GM03348 (cell line): ENCODE measurements at places on chromosomes 5 and 9.

DNA sequence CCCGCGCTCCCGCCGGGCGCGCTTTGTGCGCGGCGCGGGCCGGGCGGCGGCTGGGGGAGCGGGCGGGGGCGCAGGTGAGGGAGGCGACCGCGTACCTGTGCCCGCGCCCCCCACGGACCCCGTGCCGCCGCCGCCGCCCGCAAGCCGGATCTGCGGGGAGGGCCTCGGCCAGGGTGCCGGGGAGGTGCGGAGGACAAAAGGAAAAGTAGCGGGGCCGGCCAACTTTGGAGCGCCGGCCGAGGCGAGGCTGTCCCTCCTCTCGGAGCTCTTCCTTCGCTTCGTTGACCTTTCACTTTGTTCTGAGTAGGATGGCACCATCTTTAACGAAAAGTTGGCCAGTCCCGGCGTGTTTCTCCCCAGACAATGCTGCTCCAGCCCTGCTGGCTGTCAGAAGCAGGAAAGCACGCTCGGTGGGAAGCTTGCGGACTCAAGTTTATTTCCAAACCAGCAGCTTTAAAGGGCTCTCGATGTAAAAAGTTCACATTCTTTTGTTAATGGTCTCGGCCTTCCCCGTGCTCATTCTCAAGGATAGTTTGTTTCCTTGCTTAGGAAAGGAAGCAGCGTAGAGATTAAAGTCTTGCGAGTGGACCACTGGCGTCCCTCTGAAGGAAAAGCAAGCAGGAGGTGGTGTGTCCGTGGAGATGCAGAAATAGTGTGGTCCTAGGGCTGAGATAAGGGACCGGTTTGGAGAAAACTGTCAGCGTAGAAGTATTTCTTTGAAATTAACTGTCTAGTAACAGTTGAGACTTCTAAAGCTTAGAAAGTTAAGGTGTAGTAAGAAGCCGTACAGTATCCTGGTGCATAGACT is 639 bp downstream of the EHMT1 start:
- DNase-seq = peak; percentile 58

DNA sequence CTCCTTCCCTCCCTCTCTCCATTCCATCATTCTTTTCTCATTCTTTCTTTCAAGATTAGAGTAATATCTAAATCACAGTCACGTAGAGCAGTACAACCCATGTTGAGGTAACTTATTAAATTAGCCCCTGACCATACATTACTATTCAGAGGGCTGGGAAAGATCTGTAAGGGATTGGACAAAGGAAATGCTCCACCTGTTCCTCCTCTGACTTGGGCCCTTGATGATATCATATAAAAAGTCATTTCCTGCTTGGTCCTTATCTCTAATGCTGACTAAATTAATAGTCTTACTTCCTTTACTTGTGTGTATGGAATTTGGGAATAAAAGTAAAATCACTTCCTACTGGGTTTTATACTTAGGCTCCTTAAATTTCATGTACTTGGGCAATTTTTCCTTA is 40.8 kb downstream of the SNX18 start:
- DNase-seq = no peak

- no peak for DNase-seq
These were observed 84.9 kb upstream of the NR3C1 start for GRCh38 chr5:143488381-143488780.

- DNase-seq = no peak
These were observed 47.5 kb upstream of the CPLX2 start for GRCh38 chr5:175823731-175824525.

DNA sequence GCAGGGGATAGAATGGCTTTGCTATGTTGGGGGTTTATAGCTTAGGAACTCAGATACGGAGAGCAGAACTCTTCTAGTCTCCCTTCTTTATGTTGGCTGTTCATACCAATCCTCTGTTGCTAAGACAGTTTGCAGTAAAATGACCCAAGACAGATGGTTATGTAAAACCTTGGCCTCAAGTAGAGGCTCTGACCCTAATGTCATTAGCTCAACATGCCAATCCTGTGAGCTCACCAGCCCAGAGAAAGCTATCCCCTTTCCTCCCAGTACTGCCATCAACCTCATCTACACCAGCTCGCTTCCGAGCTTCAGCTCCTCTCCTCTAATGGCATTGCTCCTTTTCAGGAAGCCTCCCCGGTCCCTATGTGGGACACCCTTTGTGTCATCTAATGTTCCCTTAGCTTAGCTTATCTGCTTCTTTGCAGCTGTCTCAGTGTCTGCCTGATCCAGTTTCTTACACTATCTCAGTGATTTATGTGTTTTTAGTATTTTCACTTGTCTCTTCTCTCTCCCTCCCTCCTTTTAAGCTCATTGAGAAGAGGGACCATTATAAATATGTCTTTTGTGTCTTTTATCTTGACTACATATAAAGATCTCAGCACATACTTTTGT is 281.3 kb upstream of the CLINT1 start:
- peak; percentile 49 for DNase-seq

- no peak for DNase-seq
These were observed 118.0 kb upstream of the IRX2 start for GRCh38 chr5:2869471-2869870.

DNA sequence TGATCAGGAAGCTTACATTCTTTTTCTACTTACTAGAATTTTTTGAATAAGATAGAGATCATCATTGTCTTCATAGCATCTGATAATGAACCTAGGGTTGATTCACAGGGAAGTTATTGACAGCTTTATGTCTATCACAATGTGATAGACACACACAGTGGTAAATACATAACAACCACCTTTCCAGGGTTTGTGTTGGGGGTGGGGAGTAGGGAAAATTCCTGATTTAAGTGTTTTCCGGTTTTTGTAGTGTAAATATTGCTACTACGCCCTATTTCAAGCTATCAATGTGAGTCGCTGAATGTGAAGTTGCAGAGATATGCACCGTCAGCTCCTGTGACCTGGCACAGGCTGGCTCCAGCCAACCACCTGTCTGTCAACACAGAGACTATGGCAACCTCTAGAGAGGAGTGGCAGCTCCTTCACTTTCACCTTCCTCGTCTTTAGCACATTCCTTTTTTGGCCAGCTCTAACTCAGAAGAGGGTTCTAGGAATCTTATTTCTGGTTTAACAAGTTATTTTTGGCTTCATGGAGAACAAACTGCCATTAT is 224.9 kb downstream of the MAT2B start:
- no peak for DNase-seq

DNA sequence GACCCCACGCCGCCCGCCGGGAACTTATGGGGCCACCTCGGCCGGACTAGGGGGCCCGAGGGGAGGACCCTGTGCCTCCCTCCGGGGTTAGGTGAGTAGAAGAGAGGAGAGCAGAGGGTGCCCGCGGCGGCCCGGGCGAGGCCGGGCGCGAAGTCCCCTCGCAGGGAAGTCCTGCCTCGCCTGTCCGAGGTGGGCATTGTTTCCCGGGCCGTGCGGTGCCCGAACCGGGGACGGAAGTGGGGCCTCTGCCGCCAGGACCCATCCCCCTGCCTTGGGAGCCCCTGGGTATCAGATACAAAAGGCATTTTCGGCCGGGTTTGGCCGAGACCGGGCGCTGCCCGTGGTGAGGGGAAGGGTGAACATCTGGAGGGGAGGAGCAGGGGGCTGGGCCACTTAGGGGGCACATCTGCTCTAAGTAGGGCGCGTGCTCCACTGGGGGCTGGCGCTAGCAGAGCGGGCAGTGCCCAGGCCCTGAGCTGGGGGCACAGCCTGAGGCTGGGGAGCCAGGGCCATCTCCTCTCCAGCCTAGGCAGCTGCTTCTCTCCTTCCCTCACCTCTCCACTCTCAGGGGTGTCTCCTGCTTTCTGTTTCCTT is 48.2 kb downstream of the DAB2IP start:
- peak; percentile 49 for DNase-seq

DNA sequence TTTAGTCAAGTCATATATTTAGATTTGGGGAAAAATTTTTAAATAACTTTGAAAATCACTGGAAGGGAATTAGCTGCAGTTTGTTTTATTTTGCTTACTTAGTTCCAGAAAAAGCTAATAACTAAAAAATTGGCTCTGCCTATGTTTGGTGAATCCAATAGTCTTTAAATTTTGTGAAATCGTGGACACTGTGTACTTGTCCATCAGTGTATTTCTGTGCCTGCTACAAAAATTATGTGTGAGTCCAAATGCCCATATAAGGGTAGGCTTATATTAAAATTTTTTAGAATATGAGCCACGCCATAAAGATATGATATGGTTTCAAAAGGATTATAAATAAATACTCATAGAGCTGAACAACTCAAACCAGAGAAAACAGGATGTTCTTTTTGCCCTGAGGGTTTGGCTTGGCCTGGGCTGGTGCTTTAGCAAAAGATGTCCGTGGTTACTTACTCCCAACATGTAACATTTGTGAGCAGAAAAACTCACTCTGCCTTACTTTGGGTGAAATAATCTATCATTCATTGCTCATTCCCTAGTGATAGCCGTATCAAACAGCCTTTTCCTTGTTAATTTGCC is 133.2 kb upstream of the PRLR start:
- DNase-seq = no peak

GRCh38 chr5:135393229-135393628 is 5.8 kb downstream of the MACROH2A1 start:
- DNase-seq = no peak

GRCh38 chr5:93677359-93677891 is 64.0 kb downstream of the POU5F2 start:
- peak; percentile 76 for DNase-seq

- peak; percentile 67 for DNase-seq
These were observed 655 bp upstream of the RAI14 start for GRCh38 chr5:34655354-34655991.

GRCh38 chr5:30736669-30737068 is 456.8 kb upstream of the CDH6 start:
- DNase-seq = no peak

GRCh38 chr5:151523335-151523734 is 67.8 kb downstream of the FAT2 start:
- DNase-seq = peak; percentile 79

GRCh38 chr5:113901718-113902117 is 388.2 kb downstream of the YTHDC2 start:
- no peak for DNase-seq

- no peak for DNase-seq
These were observed 33.3 kb upstream of the ABCA1 start for GRCh38 chr9:104961238-104961637.

- DNase-seq = no peak
These were observed 35.0 kb upstream of the ROPN1L start for GRCh38 chr5:10406651-10407050.

DNA sequence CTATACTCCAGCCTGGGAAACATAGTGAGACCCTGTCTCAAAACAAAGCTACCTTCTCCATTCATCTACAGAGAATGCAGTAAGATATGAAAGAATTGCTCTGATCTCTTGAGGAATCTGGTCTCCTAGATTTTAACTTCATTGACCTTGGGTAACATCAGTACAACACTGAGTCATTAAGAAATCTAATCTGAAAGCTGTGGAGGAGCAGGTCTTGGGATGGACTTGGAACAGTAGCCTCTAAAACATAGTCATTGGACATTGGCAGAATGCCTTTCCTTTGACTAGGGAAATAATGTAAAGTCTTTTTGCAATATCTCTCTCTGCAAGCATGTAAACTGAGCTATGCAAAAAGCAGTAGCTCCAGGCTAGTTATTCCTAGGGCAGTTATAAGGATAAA is 58.1 kb downstream of the KCNN2 start:
- DNase-seq = no peak

DNA sequence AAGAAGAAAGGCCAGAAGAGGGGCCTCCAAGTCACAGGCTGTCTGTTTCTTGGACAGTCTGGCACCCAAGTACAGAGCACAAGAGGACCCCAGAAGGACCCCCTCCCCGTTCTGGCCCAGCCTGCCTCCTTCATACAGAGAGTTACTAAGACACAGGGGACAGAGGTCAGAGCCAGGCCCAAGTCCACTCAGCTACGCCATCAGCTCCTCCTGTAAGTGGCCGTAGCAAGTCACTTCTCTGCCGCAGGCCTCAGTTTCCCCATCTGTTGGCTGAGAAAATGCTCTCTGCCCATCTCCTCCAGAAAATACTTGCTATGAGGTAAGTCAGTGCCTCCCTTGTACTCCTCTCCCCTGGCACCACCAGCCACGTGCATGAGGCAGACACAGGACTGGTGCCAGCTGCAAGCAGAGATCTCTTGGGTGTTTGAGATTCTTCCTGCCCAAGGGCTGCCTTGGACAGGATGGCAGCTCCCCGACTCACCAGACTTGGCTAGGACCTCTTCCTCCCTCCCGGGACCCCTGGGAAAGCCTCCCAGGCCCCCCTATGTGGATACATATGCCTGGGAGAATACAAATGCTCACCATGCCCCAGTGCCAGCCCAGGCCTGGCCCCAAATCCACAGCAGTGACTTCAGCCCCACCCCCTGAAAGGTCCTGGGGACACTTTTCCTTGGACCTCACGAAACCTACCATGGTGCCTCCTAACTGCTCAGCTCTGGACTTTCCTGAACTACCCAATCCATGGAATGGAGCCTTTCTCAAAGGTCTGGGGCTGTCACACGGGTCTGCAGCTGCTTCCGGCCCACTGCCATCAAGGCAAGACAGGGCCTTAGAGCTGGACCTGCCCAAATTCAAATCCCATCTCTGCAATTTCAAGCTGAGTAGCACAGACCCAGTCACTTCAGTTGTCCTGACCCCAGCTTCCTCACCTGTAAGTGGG is 5.1 kb downstream of the EEIG1 start:
- DNase-seq = no peak

GRCh38 chr5:56466136-56466816 is 233.1 kb upstream of the ANKRD55 start:
- DNase-seq = no peak

DNA sequence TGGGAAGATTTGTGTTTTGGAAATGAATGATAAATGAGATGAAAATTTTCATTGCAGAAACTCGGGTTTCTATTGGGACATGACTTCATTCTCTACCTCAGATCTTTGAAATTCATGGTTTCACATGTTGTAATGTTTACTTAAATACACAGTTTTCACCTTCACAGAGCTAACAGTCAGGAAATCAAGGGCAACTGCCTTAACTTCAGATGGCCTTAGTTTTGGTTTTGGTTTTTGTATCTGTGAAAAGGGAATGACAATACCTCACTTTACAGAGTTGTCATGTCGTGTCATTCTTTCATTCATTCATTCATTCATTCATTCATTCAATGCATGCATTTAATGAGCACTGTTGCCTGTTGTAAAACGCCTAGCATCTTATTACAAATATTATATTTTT is 41.9 kb downstream of the NIM1K start:
- DNase-seq = no peak

DNA sequence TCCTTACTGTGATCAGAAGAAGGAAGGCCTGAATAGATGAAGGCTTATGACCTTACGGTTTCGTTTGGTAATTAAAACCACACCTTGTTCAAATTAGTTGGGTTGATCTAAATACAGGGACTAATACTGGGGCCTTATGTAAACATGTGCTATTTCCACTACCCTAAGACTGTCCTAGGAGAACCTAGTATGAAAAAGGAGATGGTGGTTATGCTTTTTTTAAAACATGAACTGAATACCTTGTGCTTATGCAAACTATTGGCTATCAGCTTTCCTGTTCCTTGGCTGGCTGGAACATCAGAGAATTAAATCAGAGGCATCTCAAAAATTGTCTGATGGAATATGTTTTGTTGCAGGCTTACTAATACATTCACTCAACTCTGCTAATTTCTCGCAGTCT is 3.9 kb downstream of the MYOT start:
- no peak for DNase-seq

GRCh38 chr5:69074664-69075521 is 18.9 kb upstream of the SLC30A5 start:
- no peak for DNase-seq

GRCh38 chr5:58890701-58891085 is 307.8 kb downstream of the RAB3C start:
- DNase-seq = no peak

- no peak for DNase-seq
These were observed 10.6 kb upstream of the HMCN2 start for GRCh38 chr9:130254747-130255630.

- no peak for DNase-seq
These were observed 5.6 kb upstream of the TBC1D13 start for GRCh38 chr9:128781187-128782070.
